ENCODE measurements at places on chromosomes 2 and 18. TPM values are rescaled to one million over a fixed set of nuclear protein-coding genes. Genes with fewer than 3 reads are reported as not detected.
A peak's percentile ranks its signal among the peaks of the same experiment; 100 is the strongest.

DNA sequence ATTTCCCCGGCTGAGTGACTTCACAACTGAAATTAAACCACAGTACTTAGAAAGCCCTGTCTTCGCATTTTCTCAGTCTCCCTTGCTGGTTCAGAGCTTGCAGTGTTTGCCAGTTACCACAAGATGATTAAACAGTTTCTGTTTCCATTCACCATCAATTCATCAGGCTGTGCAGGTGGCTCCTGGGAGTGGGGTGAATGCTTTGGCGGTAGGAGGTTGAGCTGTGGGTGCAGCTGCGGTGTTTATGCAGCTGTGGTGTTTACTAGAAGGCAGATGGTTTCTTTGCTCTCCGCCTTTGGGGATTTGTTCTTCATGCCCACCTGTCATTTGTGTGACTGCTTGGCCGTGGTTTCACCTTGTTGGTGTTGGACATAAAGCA lies 16.1 kb downstream of the ACOXL start:
- peak; percentile 12 for DNase-seq

Gene ANKRD30BL
- total RNA-seq: not detected

DNA sequence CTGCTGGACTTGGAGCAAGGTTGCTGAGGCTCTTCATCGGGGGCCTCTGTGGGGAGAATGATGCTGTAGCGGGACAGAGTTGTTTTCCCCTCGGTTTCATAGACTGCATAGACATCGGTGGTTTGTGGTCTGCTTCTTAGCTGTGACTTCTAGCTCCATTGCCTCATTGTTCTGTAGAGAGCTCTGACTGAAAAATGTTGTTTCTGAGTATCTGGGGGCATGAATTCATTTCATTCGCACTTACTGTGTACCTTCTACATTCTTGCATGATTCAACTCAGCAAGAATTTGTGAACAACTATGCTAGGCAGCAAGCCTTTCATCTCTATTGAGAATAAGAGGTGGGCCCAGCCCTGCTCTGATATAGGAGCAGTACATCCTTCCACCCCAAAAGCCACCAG lies 406.8 kb downstream of the NBAS start:
- DNase-seq: no peak

Gene MERTK
- total RNA-seq: 3.9 TPM

DNA sequence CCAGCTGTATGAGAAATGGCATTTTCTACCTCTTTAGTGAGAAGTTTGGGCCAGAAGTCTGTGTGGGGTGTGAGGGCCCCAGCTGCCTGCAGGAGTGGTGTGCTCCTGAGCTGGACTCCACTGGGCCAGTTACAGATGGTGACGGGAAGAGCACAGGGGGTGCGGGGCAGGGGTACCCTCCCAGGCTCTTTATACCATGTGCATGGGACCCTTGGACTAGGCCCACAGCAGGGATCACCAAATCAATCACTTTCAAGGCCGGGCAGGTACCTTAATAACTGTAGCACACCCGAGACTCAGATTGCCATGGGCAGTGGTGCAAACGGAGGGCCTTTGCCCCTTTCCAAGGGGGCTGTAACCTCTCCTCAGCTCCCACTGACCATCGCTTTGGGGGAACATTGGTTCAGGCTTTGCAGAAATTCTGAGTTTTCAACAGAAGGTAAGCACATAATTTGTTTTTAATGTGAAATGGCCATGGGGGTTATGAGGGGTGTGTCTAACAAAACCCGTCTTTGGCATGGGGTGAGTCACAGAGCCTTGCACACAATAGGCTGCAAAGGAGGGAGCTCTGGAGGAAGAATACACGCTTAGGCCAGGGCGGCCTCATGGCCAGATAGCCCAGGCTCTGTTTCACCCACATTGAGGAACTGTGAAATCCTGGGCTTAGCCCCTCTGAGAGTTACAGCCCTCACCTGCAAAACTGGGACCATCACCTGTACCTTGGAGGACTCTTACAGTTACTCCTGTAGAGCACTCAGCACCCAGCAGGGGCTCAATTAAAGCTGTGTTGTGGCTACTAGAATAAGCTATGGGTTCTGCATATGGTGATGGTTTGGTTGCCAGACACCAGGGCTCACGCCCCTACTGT lies 141.0 kb upstream of the BCL2L11 start:
- peak; percentile 5 for DNase-seq

Gene HOXD1
- not detected for total RNA-seq

GRCh38 chr2:99877963-99878362 lies 264.4 kb downstream of the AFF3 start:
- no peak for DNase-seq

Gene IL36G
- not detected for total RNA-seq

Gene CRYBA2
- not detected for total RNA-seq

Gene CROCC2
- total RNA-seq: 0.26 TPM

Gene SLC4A5
- total RNA-seq: 0.90 TPM

- DNase-seq: no peak
Observed at GRCh38 chr2:36858551-36859365, 107.6 kb downstream of the STRN start.

Gene FSIP2
- 0.26 TPM for total RNA-seq

Gene PLEKHH2
- total RNA-seq: 4.5 TPM

Gene ILKAP
- total RNA-seq: 31.4 TPM

Gene NFU1
- 37.5 TPM for total RNA-seq

GRCh38 chr2:140248623-140249022 lies 1468.4 kb upstream of the NXPH2 start:
- DNase-seq: no peak

DNA sequence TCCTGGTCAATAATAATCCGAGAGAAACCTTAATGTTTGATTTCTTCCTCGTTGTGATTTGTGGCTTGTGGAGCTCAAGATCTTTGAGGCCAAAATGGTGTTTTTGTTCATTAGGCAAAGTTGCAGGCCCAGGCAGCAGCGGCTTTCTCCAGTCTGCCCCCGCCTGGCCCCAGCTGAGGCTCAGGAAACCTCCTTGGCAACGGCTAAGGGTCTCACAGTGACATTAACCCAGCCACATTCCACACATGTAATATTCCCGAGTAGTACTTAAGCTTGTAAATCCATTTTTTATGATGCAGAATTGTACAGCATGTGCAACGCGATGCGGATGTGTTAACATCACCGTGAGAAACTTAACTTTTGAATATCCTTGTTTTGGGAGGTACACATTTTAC lies 200.1 kb downstream of the BCL11A start:
- DNase-seq: no peak

GRCh38 chr2:46329803-46330775 lies 32.9 kb downstream of the EPAS1 start:
- peak; percentile 98 for DNase-seq

GRCh38 chr2:85156619-85157018 lies 23.4 kb downstream of the TCF7L1 start:
- no peak for DNase-seq

- no peak for DNase-seq
Observed at GRCh38 chr2:143949121-143949848, 570.6 kb downstream of the ZEB2 start.

- DNase-seq: peak; percentile 50
Observed at GRCh38 chr18:12391487-12392165, 14.6 kb upstream of the AFG3L2 start.

GRCh38 chr2:61396005-61396404 lies 74.9 kb downstream of the USP34 start:
- no peak for DNase-seq

DNA sequence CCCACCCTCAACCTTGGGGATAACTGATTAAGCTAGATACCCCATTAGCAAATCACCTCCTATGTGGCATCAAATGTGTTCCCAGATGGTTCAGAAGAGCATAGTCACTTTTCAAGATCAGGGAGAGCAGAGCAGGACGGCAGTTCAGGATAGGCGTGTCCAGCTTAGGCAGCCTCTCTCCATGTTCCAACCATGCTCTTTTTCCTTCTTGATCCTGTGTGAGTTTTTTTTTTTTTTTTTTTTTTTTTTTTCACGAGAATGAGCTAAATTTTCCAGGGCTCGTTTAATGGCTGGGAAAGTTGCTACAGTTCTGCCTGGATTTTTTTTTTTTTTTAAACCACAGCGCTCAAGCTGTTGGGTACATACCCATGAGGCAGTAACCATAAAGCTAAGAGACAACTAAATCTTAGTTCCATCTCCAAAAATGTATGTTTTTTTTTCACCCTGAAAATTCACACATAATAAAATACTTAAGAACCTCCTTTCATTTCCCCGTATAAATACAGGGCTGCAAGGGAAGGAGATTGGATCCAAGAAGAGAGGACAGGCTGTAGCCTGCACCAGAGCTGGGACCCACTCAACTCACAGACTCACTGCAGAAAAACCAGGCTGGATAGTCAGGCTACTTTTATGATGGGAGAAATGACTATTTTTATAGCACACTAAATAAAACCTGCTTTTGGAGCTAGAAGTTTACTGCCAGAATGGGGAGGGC lies 244.3 kb downstream of the SETBP1 start:
- DNase-seq: no peak

DNA sequence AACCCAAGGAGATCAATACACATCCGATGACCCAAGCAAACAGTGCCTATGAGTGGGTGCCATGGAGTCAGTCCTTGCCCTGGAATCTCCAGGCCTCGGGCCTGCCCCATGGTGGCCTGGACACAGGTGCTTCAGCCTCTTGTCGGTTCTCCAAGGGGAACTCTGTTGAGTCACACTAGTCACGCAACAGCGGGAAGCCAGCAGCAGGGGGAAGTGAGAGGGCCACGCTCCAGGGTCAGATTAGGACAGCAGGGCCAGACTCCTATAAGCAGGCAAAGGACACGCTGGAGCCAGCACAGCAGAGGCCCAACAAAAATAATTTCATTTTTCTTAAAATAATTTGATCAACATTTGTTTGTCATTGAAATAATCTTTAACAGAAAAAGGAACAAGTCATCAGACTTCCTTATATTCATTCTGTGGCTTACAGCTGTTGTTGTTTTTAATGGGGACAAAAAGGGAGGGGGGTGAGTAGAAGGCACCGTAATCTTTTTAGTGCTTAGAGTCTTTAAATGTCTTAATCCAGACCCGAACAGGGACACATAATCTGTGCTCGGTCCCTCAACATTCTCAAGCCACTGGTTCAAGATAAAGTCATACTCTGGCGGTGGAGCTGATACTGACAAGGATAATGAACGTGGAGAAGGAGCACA lies 16.4 kb upstream of the ARMC9 start:
- no peak for DNase-seq

- DNase-seq: no peak
Observed at GRCh38 chr18:6557770-6558248, 143.1 kb upstream of the L3MBTL4 start.
